AG04450 (cell line): ENCODE measurements at places on chromosomes 16 and 17. TPM values are rescaled to one million over a fixed set of nuclear protein-coding genes. Genes with fewer than 3 reads are reported as not detected.

DNA sequence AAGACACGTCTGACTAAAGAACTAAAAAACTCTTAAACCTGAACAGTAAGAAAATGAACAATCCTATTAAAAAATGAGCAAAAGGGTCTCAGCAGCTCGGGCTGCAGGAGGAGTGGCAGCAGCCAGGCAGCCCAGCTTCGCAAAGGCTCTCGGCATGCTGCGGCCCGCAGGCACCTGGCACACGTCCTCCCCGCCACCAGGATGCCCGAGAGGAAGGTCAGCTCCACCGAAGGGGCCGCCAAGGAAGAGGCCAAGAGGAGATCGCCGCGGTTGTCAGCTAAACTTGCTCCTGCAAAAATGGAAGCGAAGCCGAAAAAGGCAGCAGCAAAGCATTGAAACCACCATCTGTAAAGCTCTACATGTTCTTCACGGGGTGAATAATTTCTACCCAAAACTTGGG, 173.5 kb downstream of the BCAS3 start:
- DNase-seq = no peak

The TNP2 gene
- polyA plus RNA-seq = not detected in 2 replicates

DNA sequence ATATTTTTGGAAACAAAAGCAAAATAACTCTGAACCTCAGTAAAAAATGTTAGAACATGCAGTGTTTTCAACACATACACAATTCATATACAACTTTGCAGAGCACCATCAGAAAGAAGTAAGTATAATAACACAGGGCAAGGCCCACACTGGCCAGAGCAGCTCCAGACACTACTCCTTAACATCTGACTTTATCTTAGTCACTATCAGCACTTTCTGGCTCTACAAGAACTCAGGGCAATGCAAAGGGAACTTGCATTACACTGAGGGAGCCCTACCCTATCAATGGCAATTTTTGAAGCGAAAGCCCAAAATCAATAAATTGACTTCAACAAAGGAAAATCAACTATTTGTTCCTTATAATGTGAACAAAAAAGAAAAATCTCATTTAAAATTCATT, 16.5 kb downstream of the RNF157 start:
- no peak for DNase-seq

DNA sequence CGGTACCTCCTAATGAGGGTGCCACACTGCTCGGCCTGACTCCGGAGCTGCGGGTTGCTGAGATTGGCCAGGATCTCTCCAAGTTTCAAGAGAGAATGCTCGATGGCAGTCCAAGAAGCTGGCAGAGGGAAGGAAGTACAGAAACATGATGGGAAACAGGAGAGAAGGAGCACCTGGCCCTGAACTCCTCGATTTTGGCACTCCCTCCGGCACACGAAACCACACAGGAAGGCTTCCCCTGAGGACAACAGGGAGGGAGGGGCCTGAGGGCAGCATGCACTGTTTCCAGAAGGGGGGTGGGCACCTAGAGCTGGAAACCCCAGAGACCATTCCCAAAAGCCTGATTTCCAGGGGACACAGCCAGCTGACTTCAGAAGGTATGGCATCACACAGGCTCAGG, 18.1 kb downstream of the CSF3 start:
- DNase-seq = no peak

GRCh38 chr17:7259555-7259889, 2.8 kb downstream of the CLDN7 start:
- DNase-seq = no peak
